ENCODE measurements at places on chromosomes 12 and 14. TPM values are rescaled to one million over a fixed set of nuclear protein-coding genes. Genes with fewer than 3 reads are reported as not detected.

DNA sequence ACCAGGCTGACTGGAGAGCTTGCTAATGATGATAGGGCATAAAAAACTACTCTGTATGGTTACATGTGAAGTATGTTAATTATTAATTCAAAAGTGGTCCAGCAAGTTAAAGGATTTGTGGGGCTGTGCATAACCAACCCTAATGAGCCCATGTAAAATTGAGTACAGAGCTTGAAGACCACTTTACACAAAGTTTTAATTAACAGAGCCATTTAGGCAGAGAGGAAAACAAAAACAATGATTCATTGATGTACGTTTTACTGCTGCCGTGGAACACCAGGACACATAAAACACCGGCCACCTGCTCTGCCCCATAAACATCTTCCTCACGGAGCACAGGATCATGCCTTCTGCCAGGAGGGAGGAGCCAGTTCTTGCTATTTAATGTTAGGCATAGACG, 83.5 kb downstream of the RIMBP2 start:
- H3K27ac ChIP-seq: no peak overlapping the region
- DNase-seq: no peak
- no peaks in the 10 kb centered on the region for H3K4me1 ChIP-seq
- H3K36me3 ChIP-seq: no peaks in the 10 kb centered on the region
- H3K27me3 ChIP-seq: no peaks in the 10 kb centered on the region

GRCh38 chr14:72544615-72545387, 349.1 kb downstream of the DPF3 start:
- no peaks in the 10 kb centered on the region for H3K27me3 ChIP-seq
- DNase-seq: no peak
- H3K4me3 ChIP-seq: no peak overlapping the region
- no peak overlapping the region for H3K27ac ChIP-seq
- H3K36me3 ChIP-seq: no peaks in the 10 kb centered on the region

GRCh38 chr12:33676866-33677265, 237.2 kb upstream of the SYT10 start:
- no peak overlapping the region for H3K4me3 ChIP-seq
- DNase-seq: no peak
- no peaks in the 10 kb centered on the region for H3K36me3 ChIP-seq
- H3K4me1 ChIP-seq: no peaks in the 10 kb centered on the region
- no peak overlapping the region for H3K27ac ChIP-seq

DNA sequence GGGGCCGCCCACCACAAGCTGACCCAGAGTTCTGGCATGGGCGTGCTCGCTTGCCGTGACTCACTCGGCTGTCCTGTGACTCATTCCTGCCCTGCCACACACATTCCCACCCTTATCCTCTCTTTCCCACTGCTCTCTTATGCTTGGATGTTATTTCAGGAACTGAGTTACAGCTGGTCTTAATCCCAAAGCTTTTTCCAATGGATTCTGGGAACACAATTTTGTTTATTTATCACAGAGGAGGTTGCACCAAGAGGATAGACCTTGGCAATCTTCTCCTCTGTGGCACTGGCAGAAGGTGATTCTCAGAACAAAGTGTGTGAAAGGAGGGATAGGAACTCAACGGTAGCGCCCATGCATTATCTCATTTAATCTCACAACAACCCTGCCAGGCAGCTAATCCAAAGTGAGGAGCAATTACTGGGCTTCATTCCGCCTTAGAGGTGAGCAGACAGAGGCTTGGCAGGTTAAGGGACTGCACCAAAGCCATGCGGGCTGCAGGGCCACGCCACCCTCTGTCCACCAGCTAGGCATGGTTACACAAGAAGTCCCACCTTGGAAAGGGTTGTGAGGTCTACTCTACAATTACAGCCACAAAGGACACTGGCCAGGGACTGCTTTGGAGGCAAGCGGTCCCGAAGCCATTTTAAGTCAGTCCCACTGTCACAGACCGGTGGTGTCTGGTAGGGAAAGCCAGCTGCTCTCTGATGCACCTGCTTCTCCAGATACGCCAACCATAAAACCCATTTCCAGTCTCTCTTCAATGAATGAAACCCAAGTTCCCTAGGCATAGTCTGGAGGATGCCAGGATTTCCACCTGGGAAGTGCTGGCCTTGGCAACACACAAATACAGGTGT, 32.9 kb downstream of the SYNE3 start:
- peak overlapping the region; percentile 69 for H3K27ac ChIP-seq
- H3K4me3 ChIP-seq: no peak overlapping the region
- peaks cover 3% of the 10 kb centered on the region for H3K27me3 ChIP-seq
- no peaks in the 10 kb centered on the region for H3K36me3 ChIP-seq
- DNase-seq: peak; percentile 91
- peaks cover 21% of the 10 kb centered on the region for H3K4me1 ChIP-seq

GRCh38 chr12:118189741-118190191, 53.8 kb downstream of the PEBP1 start:
- peak overlapping the region; percentile 80 for H3K27ac ChIP-seq
- peaks cover 18% of the 10 kb centered on the region for H3K4me1 ChIP-seq
- H3K4me3 ChIP-seq: peak overlapping the region; percentile 18
- DNase-seq: peak; percentile 65

Gene ADGRD1
- 0.46 TPM for polyA plus RNA-seq

Gene ENDOU
- not detected for polyA plus RNA-seq

Gene FAM181A
- polyA plus RNA-seq: not detected

Gene ATXN7L3B
- polyA plus RNA-seq: 16.6 TPM

Gene RILPL1
- 4.2 TPM for polyA plus RNA-seq
